ENCODE measurements at places on chromosomes 1 and 21. TPM values are rescaled to one million over a fixed set of nuclear protein-coding genes. Genes with fewer than 3 reads are reported as not detected.

PRR9 gene
- not detected for total RNA-seq

RGL1 gene
- total RNA-seq = 2.6 TPM

DNASE2B gene
- not detected for total RNA-seq

OLIG2 gene
- not detected for total RNA-seq

LDLRAD1 gene
- not detected for total RNA-seq

NTNG1 gene
- not detected for total RNA-seq

GRCh38 chr1:65795311-65795710 is 2.6 kb downstream of the PDE4B start:
- no peak overlapping the region for H3K4me3 ChIP-seq
- peaks cover 63% of the 10 kb centered on the region for H3K27me3 ChIP-seq
- DNase-seq = no peak
- H3K27ac ChIP-seq = no peak overlapping the region
- peaks cover 1% of the 10 kb centered on the region for H3K4me1 ChIP-seq

DNA sequence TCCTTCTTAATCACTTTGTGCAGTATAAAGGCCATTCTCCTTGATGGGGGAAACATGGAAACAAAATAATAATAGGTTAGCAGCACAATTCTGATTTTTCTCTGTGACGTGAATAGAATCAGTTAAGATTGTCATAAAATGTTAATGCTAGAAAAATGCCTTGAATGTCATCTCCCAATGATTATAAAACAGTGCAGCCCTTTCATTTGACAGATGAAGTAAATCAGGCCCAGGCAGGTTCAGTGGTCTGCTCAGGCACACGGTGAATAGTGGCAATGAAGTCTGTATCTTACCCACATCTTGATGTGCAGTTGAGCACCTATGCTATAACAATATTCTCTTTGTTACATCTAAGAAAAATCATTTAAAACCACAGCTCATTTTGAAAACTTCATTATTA is 32.2 kb upstream of the ZNF281 start:
- H3K27me3 ChIP-seq = no peaks in the 10 kb centered on the region
- no peak overlapping the region for H3K27ac ChIP-seq
- peaks cover 7% of the 10 kb centered on the region for H3K4me1 ChIP-seq
- DNase-seq = no peak
- H3K4me3 ChIP-seq = no peak overlapping the region
- no peaks in the 10 kb centered on the region for H3K36me3 ChIP-seq

- H3K27ac ChIP-seq = no peak overlapping the region
- H3K4me3 ChIP-seq = no peak overlapping the region
- no peaks in the 10 kb centered on the region for H3K36me3 ChIP-seq
- DNase-seq = no peak
Observed at GRCh38 chr1:187842406-187843165, 1013.8 kb downstream of the PLA2G4A start.

Measured in activated CD4-positive, alpha-beta T cell treated with anti-CD3 and anti-CD28 coated beads, Interleukin-2, amount 10 ng/mL, durations not matched to agents 7 days and 5 days (primary cell).